ENCODE measurements at places on chromosomes 5 and 9.

DNA sequence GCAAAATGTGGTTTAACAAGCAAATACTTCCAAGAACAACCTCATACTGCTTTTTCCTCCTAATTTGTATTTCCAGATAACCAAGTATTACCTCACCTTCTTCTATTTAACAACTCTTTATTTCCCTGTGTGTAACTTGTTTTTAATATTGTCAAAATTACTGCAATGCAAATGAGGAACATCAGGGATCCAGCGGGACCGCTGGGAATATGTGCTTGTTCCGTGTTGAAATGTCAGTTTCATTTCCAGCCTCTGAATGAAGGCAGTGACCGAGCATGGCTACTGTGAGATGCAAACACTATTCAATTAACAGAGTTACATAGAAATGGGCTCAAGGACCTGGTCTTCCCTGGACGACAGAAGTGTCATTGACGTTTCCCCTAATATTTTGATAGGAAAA, 110.8 kb upstream of the CTSL start:
- DNase-seq: no peak

DNA sequence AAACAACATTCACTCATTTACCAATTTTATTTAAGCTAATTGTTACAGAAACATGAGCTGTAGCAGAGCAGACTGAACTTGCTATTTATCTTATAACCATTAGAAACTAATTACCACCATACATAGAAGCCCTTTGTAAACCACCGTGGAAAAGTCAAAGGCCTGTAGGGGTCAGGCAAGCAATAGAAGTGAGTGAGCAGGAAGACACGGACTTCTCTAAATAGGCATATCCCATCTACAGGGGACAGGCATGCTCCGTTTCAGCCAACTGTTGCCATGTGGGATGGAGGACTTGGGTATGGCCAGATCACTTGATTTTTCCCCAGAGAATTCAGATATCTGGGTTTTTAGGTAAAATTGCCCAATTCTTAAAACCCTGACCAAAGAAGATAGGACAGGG, 44.8 kb downstream of the PRRC1 start:
- no peak for DNase-seq

DNA sequence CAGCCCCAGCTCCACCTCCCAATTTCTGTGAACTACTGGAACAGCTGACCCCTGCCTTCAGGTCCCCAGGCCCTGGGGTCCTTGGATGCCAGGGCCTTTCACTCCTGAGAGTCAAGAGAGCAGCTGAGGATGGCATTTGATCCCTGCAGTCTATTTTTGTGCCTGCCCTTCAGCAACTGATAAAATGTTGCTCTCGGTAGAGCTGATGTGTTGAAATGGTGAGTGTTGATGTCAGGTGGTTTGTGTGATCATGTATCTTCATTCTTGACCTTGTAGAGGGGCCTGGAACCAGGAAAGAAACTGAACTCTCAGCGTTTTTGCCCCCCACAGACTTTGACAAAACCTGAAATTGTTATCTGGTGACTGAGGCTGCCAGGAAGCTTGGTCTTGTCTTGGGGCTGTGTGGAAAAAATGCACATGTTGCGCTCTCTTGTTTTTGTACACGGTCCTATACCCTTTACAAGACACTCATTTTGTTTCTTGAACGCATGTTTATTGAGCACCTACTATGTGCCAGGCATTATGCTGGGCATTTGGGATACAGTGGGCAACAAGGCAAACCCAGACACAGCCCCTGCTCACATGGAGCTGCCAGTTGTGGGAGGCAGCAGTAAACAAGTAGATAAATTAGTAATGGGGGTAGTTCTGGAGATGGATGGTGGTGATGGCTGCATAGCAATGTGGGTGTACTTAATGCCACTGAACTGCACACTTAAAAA, 78.3 kb downstream of the PPARGC1B start:
- DNase-seq: no peak

GRCh38 chr5:120465436-120465961, 1.4 kb downstream of the PRR16 start:
- DNase-seq: no peak

- DNase-seq: no peak
Measured at GRCh38 chr9:98240475-98240874, 15.0 kb downstream of the TBC1D2 start.

DNA sequence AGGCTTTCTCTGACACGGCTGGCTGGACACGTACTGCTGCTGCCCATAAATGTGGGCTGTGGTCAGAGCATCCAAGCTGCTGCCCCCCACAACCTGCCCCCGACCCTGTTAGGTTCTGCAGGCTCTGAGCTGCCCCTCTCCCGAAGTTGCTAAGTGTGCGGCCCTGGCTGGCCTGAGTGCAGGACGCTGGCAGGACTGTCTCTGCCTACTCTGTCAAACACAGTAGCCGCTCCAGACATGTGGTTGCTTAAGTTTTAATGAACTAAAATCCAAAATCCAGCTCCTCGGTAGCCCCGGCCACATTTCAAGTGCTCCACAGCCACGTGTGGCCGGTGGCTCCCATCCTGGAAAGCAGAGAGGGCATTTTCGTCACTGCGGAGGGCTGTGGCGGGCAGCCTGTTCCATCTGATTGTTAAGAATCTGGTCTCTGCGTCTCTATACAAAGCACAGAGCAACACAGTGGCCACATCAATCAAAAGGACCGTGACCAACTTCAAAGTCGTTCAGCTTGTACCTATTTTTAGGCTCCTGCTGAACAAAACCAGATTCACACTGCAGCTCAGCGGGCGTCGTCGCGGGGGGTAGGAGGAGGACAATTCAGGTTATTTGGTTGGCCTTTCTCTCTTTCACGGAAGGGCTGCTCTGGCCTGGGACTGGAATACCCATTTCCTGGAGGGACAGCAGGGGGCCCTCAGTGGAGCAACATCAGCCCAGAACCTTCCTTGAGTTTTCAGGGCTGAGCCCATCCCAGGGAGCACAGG, 68.9 kb downstream of the PTCH1 start:
- no peak for DNase-seq

Data from central memory CD4-positive, alpha-beta T cell (primary cell).